Lower lobe of right lung (tissue), 2 donors: ENCODE measurements at places on chromosomes 6 and 20.

DNA sequence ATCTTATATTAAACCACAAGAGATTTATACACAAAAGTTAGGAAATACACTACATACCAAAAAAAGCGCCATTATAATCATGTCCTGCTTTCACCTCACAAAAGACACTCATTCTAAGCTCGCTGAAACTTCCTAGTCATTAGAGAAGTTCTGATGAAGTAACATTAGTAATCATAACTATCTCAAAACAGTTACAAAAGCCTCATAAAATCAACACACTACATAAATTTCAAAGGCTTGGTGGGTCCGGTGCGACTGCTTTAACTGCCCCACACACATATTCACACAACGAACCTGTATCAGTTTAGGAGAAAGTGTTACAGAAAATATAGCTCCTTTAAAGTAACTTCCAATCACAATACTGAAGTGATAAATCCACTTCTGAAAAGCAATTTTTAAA, 1.9 kb downstream of the PHIP start:
- peak overlapping the region; percentile 94 for H3K27ac ChIP-seq
- peaks cover 46% of the 10 kb centered on the region for H3K4me1 ChIP-seq
- no peaks in the 10 kb centered on the region for H3K27me3 ChIP-seq
- H3K4me3 ChIP-seq: peak overlapping the region; percentile 78

- peak overlapping the region; percentile 99 for H3K27ac ChIP-seq
- DNase-seq: no peak
- H3K36me3 ChIP-seq: peaks cover 3% of the 10 kb centered on the region
- H3K27me3 ChIP-seq: no peaks in the 10 kb centered on the region
Measured at GRCh38 chr6:137218473-137218916, 690 bp downstream of the IFNGR1 start.

DNA sequence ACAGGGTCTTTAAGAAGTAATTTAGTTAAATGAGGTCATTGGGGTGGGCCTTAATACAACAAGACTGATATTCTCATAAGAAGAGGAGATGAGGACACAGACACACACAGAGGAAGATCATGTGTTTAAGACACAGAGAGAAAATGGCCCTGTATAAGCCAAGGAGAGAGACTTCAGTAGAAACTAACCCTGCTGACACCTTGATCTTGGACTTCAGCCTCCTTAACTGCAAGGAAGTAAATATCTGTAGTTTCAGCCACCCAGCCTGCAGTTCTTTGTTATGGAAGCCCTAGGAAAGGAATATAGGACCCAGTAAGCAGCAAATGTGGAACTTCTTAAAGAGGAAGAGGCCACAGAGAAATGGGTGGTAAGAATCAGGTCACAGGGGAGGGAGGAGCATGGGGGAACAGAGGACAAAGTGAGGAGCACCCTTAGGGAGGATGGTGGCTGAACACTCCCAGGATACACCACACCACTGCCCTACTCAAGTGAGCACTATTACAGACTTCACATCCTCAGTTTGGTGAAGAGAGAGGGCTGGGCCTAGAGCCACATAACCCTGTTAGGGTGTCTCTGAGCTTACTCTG, 762 bp downstream of the SIRPB1 start:
- H3K4me1 ChIP-seq: peaks cover 24% of the 10 kb centered on the region
- peak overlapping the region; percentile 64 for H3K27ac ChIP-seq
- H3K4me3 ChIP-seq: peak overlapping the region; percentile 38
- no peaks in the 10 kb centered on the region for H3K27me3 ChIP-seq

DNA sequence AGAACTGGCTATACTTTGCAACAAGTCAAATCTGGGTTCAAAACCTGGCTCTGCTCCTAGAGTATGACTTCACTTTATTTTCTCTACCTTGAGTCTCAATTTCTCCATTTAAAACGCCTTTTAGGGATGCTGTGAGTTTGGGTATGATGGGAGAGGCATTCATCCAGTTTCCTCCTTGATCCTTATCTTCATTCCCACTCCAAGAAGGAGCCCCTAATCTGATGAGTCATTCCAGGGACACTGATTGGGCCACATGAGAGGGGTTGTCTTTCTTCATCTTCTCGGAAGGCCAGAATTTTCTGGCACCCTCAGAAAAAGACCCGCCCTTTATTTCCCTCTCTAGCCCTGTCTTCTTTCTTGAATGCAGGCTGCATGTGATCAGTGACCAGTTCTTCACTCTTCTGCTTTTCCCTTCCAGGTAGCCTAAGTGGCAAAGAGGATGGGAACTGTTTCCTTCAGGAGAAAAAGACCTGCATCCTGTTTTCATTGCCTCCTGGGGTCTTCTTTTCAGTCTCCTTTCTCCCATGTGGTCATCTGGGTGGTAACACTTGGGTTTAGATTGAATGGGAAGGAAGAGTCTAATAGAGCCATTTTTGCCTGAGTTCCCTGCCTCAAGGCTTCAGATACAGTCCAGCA, 32.1 kb upstream of the PNRC1 start:
- H3K27ac ChIP-seq: no peak overlapping the region
- no peaks in the 10 kb centered on the region for H3K36me3 ChIP-seq
- DNase-seq: no peak

DNA sequence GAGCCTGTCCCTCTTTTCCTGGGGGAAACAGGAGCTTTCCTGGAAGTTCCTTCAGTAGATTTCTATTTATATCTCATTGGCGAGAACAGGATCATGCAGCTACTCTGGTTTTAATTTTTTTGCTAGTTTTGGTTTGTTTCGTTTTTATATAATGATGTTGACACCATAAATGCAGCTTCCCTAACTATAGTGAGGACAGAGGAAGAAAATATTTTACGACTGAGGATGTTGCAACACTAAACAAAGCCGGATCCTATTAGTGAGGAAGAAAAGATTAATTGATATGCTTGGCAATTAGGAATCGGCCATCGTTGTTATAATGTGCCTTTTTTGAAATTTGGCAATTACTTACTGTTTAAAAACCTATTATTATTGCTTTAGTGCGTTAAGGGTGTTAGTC, 16.6 kb downstream of the KDM1B start:
- peaks cover 56% of the 10 kb centered on the region for H3K36me3 ChIP-seq
- peak overlapping the region; percentile 37 for H3K27ac ChIP-seq
- H3K4me1 ChIP-seq: no peaks in the 10 kb centered on the region
- no peak overlapping the region for H3K4me3 ChIP-seq
- no peak for DNase-seq

GRCh38 chr6:90127595-90127994, 169.0 kb downstream of the BACH2 start:
- no peaks in the 10 kb centered on the region for H3K36me3 ChIP-seq
- peaks cover 8% of the 10 kb centered on the region for H3K4me1 ChIP-seq
- no peak overlapping the region for H3K27ac ChIP-seq
- no peak overlapping the region for H3K4me3 ChIP-seq
- DNase-seq: no peak

DNA sequence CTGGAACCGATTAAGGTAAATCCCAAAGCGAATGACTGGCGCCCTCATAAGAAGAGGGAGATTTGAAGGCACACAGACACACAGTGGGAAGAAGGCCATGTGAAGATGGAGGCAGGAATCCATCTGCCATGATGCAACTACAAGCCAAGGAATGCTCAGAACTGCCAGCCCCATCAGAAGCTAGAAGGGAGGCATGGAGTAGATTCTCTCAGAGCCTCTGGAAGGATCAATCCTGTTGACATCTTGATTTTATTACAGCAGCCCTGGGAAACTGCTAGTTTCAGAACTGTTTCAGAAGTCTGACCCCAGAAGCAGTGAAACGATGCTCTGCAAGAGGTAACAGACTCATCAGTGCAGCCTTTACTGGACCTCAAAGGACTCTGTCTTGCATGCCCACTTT, 103.5 kb upstream of the GPR6 start:
- H3K36me3 ChIP-seq: no peaks in the 10 kb centered on the region
- H3K27ac ChIP-seq: no peak overlapping the region
- no peak overlapping the region for H3K4me3 ChIP-seq
- no peaks in the 10 kb centered on the region for H3K27me3 ChIP-seq
- peaks cover 11% of the 10 kb centered on the region for H3K4me1 ChIP-seq

DNA sequence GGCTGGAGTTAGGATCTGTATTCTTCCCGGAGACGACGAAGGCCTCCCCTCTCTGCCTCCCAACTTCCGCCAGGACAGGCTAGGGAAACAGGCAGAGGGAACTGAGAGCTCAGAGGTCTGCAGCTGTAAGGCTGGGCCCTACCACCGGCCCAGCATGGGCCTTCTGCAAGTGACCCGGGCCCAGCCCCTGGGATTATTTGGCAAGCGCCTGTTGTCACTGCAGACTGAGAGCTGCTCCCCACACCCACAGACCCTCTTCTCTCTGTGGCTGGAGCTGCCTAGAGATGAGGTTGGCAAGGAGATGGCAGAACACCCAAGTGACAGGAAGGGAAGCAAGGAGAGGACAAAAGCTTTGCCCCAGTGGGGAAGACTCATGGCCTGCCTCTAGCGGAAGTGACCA, 212.6 kb downstream of the ZDHHC14 start:
- peaks cover 18% of the 10 kb centered on the region for H3K4me1 ChIP-seq
- DNase-seq: no peak
- H3K36me3 ChIP-seq: no peaks in the 10 kb centered on the region
- H3K27me3 ChIP-seq: no peaks in the 10 kb centered on the region

- H3K27me3 ChIP-seq: no peaks in the 10 kb centered on the region
- no peaks in the 10 kb centered on the region for H3K4me1 ChIP-seq
- H3K36me3 ChIP-seq: no peaks in the 10 kb centered on the region
- no peak overlapping the region for H3K4me3 ChIP-seq
- no peak for DNase-seq
Measured at GRCh38 chr20:12970372-12970821, 38.4 kb upstream of the SPTLC3 start.

- peak; percentile 54 for DNase-seq
- no peaks in the 10 kb centered on the region for H3K4me1 ChIP-seq
- H3K4me3 ChIP-seq: no peak overlapping the region
- H3K27ac ChIP-seq: no peak overlapping the region
Measured at GRCh38 chr20:53157443-53158408, 185.6 kb downstream of the TSHZ2 start.
